ENCODE measurements at places on chromosomes 7 and 10. TPM values are rescaled to one million over a fixed set of nuclear protein-coding genes. Genes with fewer than 3 reads are reported as not detected.

GRCh38 chr7:108488768-108489538, 32.7 kb upstream of the NRCAM start:
- no peak for DNase-seq

Gene OGDH
- total RNA-seq: 41.8 TPM

Gene GHRHR
- not detected for total RNA-seq

- no peak for DNase-seq
These were observed 76.3 kb downstream of the DKK1 start for GRCh38 chr10:52390388-52390787.

Gene RASA4B
- total RNA-seq: 1.2 TPM

DNA sequence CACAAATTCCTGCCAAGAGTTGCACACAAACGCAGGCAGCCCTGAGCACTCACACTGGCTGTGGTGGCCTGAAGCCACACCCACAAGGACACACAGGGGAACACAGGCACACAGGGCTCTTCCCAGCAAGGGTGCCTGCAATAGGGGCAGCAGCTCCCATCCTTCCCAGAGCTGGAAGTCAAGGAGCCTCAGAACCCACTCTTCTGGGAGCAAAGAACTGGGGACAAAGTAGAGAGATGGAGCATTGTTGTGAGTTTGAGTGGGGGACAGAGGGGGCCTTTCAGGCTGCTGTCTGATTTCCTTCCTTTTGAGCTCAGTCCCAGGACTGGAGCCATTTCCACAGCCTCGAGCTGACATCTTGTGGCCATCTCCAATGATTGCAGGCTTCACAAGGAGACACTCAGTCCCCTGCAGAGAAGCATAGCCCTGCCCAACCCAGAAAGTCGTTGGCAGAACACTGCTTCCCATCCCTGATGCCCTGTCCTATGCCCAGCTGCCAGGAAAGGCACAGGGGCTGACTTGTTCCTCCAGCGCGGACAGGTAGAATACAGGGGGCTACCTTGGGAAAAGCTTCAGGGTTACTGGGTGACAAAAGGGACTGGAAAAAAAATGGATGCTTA, 34.4 kb upstream of the SLF2 start:
- peak; percentile 70 for DNase-seq

Gene FAM25A
- not detected for total RNA-seq

GRCh38 chr10:46305079-46305818, 18.5 kb downstream of the ANTXRL start:
- no peak for DNase-seq

GRCh38 chr10:52488606-52489485, 174.8 kb downstream of the DKK1 start:
- peak; percentile 44 for DNase-seq

Gene TOMM7
- total RNA-seq: 117 TPM

GRCh38 chr10:12589291-12589690, 239.9 kb downstream of the CAMK1D start:
- DNase-seq: no peak

GRCh38 chr7:28688651-28689050, 269.5 kb downstream of the TRIL start:
- DNase-seq: peak; percentile 67

GRCh38 chr10:97876402-97876801, 26.8 kb downstream of the GOLGA7B start:
- no peak for DNase-seq

Gene FAM25C
- total RNA-seq: not detected

GRCh38 chr7:141573511-141573910, 22.3 kb downstream of the AGK start:
- DNase-seq: no peak

- no peak for DNase-seq
These were observed 273.8 kb upstream of the HPS1 start for GRCh38 chr10:98720551-98720950.

Gene FZD8
- 55.9 TPM for total RNA-seq

DNA sequence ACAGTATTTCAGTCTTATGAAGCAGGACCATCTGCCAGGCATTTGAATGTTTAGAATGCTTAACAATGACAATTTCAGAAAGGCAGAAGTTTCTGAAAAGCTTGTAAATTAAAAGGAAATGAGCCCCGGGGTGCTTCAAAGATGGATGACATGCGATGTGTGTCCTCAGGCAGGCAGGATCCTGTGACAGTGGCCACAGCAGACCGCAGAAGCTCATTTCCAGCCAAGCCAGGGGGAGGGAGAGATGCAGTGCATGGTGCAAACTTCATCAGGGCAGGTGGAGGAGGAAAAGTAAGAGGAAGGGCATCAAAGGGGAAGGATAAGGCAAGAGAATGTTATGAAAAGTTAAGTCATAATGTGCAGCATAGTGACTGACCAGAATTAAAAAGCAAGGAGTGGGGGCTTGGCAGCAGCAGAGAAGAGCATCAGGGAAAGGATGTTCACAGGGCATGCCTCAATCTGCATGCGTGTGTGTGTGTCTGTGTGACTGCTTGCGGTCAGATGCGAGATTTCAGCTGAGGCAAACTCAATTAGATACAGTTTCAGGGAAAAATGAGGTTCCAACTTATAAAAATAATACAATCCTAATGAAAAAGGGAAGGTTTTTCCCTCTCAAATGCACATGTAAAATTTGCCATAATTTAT, 173.7 kb downstream of the COBL start:
- DNase-seq: no peak

- no peak for DNase-seq
These were observed 162.1 kb downstream of the PLCE1 start for GRCh38 chr10:94155722-94156271.

GRCh38 chr7:116198748-116199410, 11.5 kb upstream of the TES start:
- no peak for DNase-seq

GRCh38 chr10:84333864-84334451, 5.6 kb downstream of the CCSER2 start:
- peak; percentile 32 for DNase-seq

DNA sequence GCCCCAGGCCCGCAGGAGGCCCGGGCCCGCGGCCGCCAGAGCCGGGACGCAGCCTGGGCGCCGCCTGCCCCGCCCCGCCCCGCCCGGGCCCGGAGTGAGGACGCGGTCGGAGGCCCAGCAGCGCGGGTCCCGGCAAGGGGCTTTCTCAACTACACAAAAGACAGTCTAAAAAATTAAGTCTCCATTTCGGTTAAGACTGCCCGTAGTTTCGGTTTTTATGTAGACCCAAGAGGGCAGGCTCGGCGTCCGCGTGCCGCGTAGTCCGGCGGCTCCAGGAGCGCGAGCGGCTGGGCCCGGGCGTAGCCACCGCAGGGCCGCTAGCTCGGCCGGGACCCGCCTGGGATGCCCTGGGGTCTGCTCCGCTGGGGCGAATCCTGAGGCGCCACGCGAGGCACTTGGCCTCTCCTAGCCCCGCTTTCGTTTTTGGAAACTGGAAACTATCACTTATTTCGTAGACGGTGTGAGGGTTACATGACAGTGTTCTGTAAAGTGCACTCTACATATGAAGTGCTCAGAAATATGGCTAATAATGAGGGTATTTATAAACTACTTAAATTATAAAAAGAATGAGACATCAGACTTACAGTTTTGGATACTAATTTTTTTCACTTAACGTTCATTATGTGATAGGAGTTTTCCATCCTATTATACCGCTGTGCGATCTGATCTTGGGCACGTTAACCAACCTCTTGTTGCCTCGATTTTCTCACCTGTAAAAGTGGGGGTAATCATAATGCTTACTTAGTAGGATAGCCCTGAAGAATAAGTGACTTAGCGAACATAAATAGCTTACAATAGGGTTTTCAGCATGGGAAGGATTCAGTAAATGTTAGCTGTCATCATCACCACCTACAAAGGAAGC, 573 bp downstream of the BLVRA start:
- DNase-seq: peak; percentile 29

DNA sequence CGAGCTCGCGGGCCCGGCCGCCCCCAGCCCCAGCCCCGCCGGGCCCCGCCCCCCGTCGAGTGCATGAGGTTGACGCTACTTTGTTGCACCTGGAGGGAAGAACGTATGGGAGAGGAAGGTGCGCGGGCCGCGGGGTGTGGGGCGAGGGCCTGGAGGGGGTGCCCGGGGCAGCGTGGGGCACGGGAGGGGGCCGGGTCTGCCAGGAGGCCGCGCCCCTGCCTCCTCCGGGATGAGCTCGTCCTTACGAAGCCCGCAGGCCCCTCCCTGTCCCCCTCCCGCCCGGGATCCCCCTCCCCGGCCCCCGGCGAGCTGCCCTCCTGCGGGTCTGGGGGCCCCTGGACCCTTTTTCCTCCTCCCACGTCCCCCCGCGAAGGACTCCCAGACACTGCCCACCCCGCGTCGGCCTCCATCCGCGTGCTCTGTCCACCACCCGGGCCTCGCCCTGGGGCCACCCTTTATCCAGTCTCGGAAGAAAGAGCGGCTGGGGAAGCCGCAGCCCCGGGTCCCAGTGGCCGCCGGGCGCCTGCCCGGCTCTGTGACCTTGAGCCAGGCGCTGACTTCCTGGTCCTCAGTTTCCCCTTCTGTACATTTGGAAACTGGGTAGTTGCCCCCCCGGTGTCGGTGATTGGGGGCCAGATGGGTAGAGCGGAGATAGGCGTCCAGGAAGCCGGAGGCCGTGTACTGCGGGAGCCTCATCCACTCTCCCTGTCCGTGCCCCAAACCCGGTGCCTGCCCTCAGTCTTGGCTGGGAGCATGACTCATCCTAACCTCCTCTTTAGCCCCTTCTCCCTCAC, 521 bp downstream of the LIMK1 start:
- peak; percentile 52 for DNase-seq

DNA sequence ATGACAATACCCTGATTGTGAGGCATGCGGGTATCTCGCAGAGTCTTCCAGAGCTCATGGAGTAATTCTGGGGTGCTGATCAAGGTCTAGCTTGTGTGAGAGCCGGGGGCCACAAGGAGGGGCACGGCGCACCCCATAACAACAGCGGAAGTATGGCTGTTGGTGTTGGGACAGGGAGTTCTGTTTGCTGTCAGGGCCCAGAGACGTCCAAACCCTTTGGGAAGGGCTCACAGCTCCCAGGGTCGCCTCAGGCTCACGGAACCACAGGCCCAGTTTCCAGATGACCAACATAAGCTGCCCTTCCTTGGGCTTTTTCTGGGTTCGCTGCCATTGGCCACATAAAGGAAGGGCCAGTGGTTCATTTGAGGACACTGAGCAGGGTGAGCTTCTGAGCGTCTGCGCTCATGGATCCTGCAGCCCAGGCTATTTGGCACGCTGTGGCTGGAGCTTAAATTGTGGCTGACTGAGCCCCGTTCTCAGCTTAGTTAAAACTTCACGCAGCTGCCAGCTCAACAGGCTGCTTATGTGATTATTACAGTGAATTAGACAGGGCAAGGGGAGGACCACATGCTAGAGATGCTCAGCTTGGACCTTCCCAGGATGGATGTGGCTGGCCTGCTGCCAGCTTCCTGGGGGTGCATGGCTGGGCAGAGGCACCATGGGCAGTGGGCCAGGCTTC, 92.3 kb downstream of the DNAJB6 start:
- no peak for DNase-seq

DNA sequence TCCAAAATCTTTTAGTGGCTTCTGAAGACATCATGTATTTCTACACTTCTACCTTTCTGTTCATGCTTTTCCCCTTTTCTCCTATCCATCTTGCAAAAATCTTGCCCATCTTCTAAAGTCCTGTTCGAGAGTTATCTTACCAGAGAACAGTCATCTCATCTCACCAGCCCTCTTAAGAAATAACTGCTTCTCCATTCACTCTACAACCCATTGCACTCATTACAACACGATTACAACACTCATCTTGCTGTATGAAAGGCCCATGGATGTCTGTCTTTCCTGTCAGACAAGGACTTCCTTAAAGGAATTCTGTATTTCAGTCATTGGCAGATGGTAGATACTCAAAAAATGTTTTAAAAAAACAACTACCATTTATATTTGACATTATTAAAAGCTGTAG, 30.8 kb downstream of the ZNF438 start:
- DNase-seq: no peak

GRCh38 chr10:119511828-119512515, 30.5 kb downstream of the RGS10 start:
- DNase-seq: no peak

Gene SLC18A2
- total RNA-seq: not detected

Measured in HT1080 (cell line).